T1000 (cell line): ENCODE measurements at places on chromosomes 5 and 9.

DNA sequence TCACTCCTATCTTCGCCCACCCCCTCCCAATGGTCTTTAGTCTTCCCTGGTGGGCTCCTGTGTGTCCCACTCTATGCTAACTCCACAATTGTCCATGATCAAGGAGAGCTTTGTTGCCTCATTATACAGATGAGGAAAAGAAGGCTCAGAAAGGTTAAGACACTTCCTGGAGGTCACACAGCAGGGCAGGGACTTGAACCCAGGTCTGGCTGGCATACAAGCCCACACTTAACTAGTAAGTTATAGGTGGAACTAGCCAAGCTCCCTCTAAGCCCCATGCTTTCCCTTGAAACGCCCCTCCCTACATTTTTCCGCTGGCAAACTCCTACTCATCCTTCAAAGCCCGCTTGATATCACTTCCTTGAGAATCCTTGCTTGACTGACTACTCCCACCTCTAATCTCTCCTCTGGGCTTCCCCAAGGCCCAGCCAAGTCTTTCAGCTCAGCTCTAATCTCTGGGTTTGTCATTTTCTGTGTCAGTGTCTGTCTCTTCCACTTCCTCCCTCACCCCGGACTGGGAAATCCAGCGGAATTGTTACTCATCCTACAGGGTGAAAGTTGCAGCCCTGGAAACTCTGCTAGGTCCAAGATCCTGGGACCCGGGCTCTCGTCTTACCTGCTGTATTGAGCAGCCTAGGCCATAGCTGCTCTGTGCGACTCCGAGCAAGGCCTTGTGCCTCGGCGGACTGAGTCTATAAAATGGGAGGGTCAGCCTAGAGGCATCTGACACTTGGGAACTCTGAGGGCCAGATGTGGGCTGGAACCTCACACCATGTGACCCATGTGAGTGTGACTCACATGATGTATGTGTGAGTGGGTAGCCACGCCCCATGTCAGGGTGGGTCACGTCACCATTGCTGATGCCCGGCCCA is 144.5 kb downstream of the GAPVD1 start:
- no peak for DNase-seq

GRCh38 chr5:60056191-60056590 is 162.7 kb upstream of the PDE4D start:
- no peak for DNase-seq

DNA sequence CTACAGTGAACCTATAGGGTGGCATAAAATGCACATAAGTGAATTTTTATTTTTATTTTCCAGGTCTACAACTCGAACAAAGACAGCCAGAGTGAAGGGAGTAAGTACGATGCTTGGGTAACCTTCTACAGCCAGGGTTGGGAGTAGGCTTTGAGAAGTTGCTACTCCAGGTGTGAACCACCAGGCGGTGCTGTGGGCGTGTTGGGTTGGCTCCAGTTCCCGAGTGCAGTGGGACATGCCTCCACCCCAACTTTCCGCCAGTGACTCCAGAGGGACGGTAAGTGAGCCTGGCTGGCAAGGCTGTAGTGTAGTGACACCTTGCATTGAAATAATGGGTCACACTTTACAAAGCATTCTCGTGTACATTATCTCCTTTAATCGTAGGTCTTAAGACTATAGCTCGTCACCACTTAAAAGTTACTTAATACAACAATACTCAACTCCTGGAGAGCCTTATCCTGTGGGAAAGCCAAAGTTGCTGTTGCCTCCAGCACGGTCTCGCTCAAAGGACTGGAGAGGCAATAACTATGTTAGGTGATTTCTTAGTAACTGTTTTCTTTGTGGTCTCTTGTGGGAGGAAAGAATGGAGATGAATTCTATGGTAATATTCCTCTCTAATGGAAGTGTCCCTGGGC is 244.0 kb downstream of the ARHGAP26 start:
- no peak for DNase-seq

- DNase-seq, result no peak
Measured at GRCh38 chr5:14996997-14997396, 125.4 kb upstream of the ANKH start.

DNA sequence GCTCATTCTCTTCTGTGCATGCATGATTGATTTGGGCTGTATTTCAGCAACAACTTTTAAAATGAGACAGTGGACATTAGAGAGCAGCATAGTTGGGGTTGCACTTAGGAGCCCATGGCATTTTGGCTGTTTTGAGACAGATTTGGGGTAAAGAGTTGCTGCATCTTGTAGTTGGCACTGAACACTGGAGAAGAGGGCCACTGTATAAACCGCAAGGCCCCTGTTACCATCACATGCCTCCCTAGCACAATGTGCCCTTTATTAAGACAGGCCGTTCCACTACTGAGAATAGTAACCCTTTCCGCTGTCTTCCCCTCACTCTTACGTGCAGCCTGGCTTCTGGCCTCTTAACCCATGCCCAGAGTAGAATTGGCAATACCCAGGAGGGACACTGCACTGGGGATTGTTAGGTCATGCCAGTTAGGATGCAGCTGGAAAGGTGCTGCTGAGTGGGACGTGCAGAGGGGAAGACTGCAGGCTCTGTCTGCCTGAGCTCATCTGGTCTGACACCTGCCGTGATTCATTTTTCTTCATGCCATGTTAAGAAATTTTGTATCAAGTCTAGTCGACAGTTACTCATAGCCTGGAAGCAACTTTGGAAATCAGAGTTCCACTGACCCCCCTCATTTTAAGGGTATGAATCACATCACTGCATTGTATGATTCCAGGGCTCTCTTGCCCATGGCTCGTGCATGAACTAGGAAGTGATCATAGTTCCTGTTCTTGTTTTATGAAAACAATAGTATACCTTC is 146.9 kb upstream of the DMRT1 start:
- DNase-seq, result no peak

- DNase-seq, result no peak
Measured at GRCh38 chr5:79898611-79899010, 92.5 kb downstream of the MTX3 start.
